Anterior cingulate cortex (tissue), 58 donors: ENCODE measurements at places on chromosomes 6 and 20.

- no peak for DNase-seq
Observed at GRCh38 chr20:55540013-55540412, 465.3 kb downstream of the CBLN4 start.

- no peak for DNase-seq
Observed at GRCh38 chr20:54535033-54535432, 59.6 kb downstream of the DOK5 start.

GRCh38 chr6:20473518-20473917, 60.7 kb upstream of the CDKAL1 start:
- DNase-seq = no peak

DNA sequence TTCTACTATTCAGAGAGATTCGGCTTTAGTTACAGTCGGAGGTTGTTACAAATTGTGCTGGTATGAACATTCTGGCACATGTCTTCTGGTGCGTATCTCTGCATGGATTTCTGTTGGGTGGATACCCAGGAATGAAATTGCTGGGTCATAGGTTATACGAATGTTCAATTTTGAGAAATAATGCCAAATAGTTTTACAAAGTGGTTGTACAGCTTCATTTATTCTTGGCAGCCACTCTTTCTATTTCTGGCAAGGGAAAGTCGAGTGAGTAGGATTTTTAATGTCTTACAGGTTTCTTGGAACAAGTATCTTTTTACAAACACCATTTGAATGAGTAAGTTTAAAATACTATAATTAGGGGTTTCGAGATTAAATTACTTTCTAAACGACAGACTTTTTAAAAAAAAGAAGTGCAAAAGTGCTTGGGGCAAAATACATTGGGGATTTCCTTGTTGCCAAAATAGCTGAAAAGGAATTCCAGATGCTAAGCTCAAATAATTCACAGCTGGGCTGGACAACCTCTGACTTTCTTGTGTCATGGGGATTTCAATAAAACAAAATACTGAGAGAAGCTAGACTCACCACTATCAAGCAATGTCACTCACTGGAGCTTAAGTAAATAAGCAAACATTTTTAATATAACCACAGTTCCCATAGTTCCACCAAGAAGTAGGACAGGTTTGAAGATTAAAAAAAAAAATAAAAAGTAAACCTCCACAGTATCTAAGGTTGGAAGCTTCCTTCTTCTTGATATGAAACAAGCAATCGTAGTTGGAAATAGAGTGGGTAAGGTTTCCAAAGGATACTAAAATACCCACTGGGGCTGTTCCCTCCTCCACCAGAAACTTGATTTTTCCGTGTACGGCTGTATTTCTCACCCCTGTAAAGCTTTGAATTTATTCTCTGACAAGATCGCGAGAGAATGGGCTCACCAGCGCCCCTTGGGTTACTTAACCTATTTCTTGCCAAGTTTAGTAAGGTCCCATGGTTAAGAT, 21.6 kb upstream of the GFOD1 start:
- no peak for DNase-seq

DNA sequence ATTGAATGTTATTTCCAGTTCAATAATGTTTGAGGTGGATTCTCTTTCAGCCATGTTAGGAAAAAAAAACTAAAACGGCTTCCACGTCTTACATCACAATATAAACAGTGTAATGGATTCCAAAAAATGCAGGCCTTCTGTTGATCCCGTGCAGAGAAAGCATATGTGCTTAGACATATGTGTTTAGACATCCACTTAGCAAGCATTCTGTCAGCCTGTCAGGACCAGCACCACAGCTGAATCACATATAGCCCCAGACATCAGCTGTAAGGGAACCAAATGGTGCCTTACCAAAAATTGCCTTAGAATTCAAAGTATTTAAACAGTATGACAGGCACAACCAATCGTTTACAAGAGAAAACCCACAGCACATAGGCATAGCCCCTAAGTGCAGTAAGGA, 304.9 kb downstream of the EYA4 start:
- no peak for DNase-seq

DNA sequence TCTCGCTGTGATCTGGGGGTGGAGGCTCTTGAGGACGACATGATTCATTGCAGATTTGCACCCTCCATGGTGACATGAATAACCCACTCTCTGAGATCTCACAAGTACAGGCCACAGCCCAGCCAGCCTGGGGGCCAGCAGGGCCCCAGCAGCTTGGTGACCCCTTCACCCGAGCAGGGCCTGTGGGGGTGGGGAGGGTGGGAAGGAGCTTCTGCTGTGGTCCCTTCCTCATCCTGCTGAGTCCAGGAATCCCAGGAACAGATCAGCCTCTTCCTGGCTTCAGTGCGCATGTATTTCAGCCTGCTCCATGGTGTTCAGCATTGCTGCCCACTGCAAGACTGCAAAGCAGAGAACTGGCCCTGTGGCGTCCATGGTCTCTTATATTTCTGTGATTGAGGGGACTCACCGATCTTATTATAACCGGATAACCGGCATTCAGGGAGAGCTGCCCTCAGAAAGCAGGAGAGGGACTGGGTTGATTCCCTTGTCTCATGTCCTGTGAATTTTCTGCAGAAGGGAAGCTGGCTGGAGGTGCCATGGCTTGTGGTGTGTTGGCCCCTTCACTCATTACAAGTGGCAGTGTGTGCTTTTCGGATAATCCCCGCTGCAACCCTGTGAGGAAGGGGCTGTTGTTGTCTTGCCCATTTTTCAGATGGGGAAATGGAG, 118.8 kb upstream of the FRMD1 start:
- no peak for DNase-seq

DNA sequence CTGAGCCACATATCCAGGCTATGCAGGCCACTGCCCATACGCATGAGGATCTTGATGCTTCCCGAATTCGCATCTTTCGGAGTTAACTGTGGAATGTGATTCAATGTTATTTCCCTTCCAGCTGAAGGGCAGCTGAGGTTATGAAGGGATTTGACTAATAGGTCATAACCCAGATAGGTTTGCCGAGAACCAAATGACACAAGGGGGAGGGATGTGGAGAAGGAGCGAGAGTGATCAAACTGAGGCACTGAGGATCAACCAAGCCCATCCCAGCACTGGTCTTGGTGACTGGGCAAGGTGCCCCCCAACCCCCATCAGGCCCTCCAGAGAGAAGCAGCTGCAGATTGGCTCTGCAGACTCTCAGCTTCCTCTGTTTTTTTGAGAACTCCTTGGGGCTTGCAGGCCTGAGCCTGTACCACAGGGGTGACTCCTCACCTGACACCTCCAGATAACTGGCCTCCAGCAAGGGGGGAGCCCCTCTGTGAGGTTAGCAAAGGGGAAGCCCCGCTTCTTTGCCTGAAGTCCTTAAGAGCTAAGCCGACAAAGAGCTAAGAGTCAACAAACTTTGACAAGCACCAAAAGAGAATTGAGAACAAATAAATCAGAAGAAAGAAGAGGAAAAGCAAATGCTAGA, 185.9 kb downstream of the PDE7B start:
- DNase-seq = no peak

GRCh38 chr6:160417146-160417545, 69.0 kb downstream of the SLC22A3 start:
- no peak for DNase-seq

GRCh38 chr6:153435787-153436186, 304.7 kb upstream of the RGS17 start:
- DNase-seq = no peak

DNA sequence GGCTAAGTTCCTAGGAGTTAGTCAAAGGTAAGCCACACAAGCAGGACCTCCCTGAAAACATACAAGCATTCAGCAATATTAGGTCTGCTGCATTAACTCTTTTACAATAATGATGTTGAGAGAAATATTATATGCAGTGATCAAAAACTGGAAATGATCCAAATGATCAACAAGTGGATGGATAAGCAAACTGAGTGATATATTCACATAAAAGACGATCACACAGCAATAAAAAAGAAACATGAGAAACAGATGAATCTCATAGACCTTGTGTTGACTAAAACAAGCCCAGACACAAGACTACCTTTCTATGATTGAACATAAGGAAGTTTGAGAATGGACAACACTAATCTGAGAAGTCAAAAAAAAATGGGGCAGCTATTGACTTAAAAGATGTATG, 39.9 kb downstream of the LMBRD1 start:
- DNase-seq = no peak

- DNase-seq = no peak
Observed at GRCh38 chr20:63070301-63070625, 63.5 kb upstream of the BHLHE23 start.

GRCh38 chr6:3053231-3053508, 15.1 kb upstream of the RIPK1 start:
- DNase-seq = no peak

DNA sequence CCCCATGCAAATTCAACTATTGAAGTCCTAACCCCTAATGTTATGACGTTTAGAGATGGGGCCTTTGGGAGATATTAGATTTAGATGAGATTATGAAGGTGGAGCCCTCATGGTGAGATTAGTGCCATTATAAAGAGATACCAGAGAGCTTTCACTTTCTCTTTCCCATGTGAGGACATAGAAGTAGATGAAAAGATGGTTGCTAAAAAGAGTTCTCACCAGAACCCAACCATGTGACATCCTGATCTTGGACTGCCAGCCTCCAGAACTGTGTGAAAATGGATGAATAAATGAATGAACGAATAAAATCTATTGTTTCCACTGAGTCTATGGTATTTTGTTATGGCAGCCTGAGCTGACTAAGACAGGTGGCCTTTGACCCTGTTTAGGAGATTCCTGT, 50.6 kb upstream of the FBXO30 start:
- DNase-seq = no peak

- DNase-seq = no peak
Observed at GRCh38 chr6:43999628-44000027, 127.6 kb downstream of the MRPL14 start.

GRCh38 chr6:113909224-113909856, 52.2 kb downstream of the MARCKS start:
- DNase-seq = no peak

- DNase-seq = no peak
Observed at GRCh38 chr20:14412065-14412681, 74.8 kb upstream of the FLRT3 start.

DNA sequence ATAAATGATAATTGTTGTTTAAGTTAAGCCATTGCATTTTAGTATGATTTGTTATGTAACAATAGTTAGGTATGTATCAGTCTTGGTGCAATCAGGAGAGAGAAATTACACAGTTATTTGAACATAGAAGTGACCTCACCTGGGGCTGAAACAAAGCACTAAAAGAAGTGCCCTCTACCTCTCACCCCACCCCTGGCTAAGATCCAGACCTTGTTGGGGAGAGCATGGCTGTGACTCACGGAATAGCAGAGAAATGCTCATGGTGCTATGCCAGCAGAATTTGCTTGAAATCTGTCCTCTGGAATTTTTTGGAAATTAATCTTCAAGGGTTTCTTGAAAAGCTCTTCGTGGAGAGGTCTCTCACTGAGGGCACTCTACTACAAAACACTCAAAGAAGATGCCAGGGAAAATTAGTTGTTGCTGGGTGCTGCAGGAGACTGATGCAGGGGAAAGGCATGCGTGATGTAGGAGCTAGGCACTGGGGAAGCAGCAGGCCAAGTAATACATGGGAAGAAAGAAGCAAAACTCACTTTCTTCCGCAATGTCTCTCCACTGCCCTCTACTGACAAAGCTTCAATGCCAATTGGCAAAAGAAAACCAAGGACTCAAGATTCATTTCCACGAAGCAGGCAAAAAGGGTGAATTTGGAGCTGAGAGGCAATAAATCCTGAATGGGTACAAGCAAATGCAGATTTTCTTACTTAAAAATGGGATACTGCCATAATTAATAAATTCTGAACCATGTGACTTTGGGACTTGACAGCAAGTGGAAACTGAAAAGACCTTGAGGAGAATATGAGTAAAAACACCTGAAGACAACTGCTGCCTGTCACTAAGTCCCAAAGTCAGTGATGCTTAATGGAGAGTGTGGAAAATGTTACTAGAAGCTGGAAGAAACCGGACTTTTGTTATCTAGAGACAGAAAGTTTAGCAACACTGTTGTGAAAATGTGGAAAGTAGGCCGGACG, 136.3 kb upstream of the ZNF184 start:
- DNase-seq = no peak

- no peak for DNase-seq
Observed at GRCh38 chr6:16466800-16467553, 228.6 kb downstream of the GMPR start.

DNA sequence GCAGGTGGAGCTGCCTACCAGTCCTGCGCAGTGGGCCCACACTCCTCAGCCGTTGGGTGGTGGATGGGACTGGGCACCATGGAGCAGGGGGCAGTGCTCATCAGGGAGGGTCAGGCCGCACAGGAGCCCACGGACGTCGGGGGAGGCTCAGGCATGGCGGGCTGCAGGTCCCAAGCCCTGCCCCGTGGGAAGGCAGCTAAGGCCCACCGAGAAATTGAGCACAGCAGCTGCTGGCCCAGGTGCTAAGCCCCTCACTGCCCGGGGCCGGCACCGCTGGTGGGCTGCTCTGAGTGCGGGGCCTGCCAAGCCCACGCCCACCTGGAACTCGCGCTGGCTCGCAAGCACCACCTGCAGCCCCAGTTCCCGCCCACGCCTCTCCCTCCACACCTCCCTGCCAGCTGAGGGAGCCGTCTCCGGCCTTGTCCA, 30.2 kb upstream of the ID4 start:
- DNase-seq = no peak

- DNase-seq = no peak
Observed at GRCh38 chr6:111471958-111472357, 11.1 kb downstream of the REV3L start.

- no peak for DNase-seq
Observed at GRCh38 chr6:7155871-7156579, 48.3 kb downstream of the RREB1 start.

GRCh38 chr20:13348311-13349234, 127.5 kb downstream of the ISM1 start:
- no peak for DNase-seq

- peak; percentile 91 for DNase-seq
Observed at GRCh38 chr20:50931306-50932015, at the start of gene ADNP. TSS of gene ADNP (minus strand) at chr20:50931437. CDS start at chr20:50903996, 27,441 bp downstream.

DNA sequence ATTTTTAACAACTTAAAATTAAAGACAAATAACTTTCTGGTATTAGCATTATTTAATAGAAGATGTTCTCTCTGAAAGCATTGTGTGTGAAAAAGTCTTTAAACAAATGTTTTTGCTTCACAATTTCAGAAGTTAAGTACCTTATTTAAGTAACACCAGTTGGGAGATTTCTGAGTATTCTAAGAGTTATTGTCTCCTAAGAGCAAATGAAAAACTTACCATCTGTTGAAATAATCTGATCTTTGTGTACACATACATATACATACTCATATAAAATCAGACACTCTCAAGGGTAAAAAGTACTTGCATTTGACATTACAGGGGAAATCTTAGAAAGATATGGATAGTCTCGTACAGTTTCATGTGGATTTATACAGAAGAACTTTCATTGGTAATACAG, 2.4 kb downstream of the BTBD3 start:
- DNase-seq = no peak

GRCh38 chr6:37456126-37456525, 23.1 kb downstream of the CMTR1 start:
- no peak for DNase-seq

DNA sequence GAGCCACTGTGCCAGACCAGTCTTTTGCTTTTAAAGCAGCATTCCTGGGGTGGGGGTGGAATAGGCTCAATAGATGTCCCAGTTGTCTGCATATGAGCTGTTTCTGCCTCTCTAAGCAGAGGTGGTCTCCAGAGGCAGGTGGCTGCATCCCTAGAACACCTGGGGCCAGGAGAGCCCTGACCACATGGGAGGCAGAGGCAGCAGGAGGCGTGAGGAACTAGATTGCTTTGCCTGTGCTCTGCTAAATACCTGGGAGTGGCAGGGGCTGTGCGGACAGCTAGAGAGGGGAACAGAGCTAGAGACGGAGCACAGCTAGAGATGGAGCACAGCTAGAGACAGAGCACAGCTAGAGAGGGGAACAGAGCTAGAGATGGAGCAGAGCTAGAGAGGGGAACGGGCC, 29.1 kb upstream of the CLDN20 start:
- DNase-seq = no peak
